ENCODE measurements at places on chromosomes 2 and 18. TPM values are rescaled to one million over a fixed set of nuclear protein-coding genes. Genes with fewer than 3 reads are reported as not detected.

Gene HOXD3
- not detected for polyA plus RNA-seq

Gene ZNF521
- 101 TPM for polyA plus RNA-seq

Gene ABCG8
- not detected for polyA plus RNA-seq

Gene CXCR4
- polyA plus RNA-seq, result 0.50 TPM

Gene KIAA2012
- polyA plus RNA-seq, result not detected

Gene SPDYA
- 0.22 TPM for polyA plus RNA-seq

Gene IL1A
- polyA plus RNA-seq, result 0.14 TPM

Gene DCDC2C
- polyA plus RNA-seq, result not detected

Gene POMC
- not detected for polyA plus RNA-seq

Gene AKAIN1
- not detected for polyA plus RNA-seq

Gene MALL
- polyA plus RNA-seq, result not detected

Gene EVX2
- not detected for polyA plus RNA-seq

Gene PDCD1
- not detected for polyA plus RNA-seq

Gene CRYGA
- not detected for polyA plus RNA-seq

Gene SLC39A6
- 298 TPM for polyA plus RNA-seq

Gene CAVIN2
- polyA plus RNA-seq, result not detected

Gene FTCDNL1
- polyA plus RNA-seq, result not detected

Gene MREG
- 5.8 TPM for polyA plus RNA-seq

Gene THSD7B
- 0.46 TPM for polyA plus RNA-seq

Gene CTAGE1
- not detected for polyA plus RNA-seq

Gene GTF2A1L
- polyA plus RNA-seq, result 0.51 TPM

Gene LRRC30
- not detected for polyA plus RNA-seq

Gene RAMP1
- 25.5 TPM for polyA plus RNA-seq

Gene CFAP53
- 0.26 TPM for polyA plus RNA-seq

Gene REG3G
- polyA plus RNA-seq, result not detected

Gene CYP26B1
- polyA plus RNA-seq, result 0.56 TPM

Gene RGPD3
- polyA plus RNA-seq, result 0.74 TPM

Gene RFTN2
- 0.06 TPM for polyA plus RNA-seq

Gene CELF4
- 206 TPM for polyA plus RNA-seq

Gene C2orf69
- polyA plus RNA-seq, result 13.8 TPM

Gene SOX11
- polyA plus RNA-seq, result 135 TPM

Gene ACAA2
- polyA plus RNA-seq, result 9.8 TPM

Gene AMER3
- 19.2 TPM for polyA plus RNA-seq

Gene SERPINB12
- polyA plus RNA-seq, result not detected

Gene CRYGC
- polyA plus RNA-seq, result not detected

Gene MC4R
- polyA plus RNA-seq, result 2.1 TPM

Gene DES
- not detected for polyA plus RNA-seq

Gene TUBB6
- 6.7 TPM for polyA plus RNA-seq

Gene GALR1
- 0.14 TPM for polyA plus RNA-seq

Gene HSBP1L1
- polyA plus RNA-seq, result 0.84 TPM

Gene NYAP2
- polyA plus RNA-seq, result 1.1 TPM

Gene RAD51AP2
- polyA plus RNA-seq, result 0.54 TPM

All from neural cell (in vitro differentiated cells).